ENCODE measurements at places on chromosomes 5 and 9.

GRCh38 chr5:61735995-61736394, 403.9 kb downstream of the ZSWIM6 start:
- no peak for DNase-seq

DNA sequence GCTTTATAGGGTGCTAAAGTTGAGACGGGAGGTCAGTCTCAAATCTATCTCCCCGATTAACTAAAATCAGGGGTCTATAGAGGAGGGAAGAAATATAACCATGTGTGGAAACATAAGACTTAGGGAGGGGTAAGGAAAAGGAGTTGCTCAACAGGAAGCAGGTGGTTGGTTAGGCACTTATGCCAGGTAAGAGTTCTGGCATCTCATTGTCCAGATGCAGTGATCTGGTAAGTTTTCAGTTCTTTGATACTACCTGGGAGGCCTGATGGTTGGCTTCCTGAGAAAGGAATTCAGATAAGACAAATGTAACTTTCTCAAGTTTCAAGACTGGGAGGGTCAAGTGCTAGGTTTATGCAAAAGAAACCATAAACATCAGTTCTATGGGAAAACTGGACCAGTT, 47.7 kb downstream of the CERT1 start:
- no peak for DNase-seq

- no peak for DNase-seq
Measured at GRCh38 chr9:93825348-93826115, 129.6 kb downstream of the BARX1 start.

- DNase-seq, result no peak
Measured at GRCh38 chr5:131419877-131420276, 156.0 kb downstream of the CDC42SE2 start.

- no peak for DNase-seq
Measured at GRCh38 chr9:124419832-124420489, 4.7 kb upstream of the PSMB7 start.
